Breast epithelium (tissue), 4 donors: ENCODE measurements at places on chromosomes 16 and 17.

DNA sequence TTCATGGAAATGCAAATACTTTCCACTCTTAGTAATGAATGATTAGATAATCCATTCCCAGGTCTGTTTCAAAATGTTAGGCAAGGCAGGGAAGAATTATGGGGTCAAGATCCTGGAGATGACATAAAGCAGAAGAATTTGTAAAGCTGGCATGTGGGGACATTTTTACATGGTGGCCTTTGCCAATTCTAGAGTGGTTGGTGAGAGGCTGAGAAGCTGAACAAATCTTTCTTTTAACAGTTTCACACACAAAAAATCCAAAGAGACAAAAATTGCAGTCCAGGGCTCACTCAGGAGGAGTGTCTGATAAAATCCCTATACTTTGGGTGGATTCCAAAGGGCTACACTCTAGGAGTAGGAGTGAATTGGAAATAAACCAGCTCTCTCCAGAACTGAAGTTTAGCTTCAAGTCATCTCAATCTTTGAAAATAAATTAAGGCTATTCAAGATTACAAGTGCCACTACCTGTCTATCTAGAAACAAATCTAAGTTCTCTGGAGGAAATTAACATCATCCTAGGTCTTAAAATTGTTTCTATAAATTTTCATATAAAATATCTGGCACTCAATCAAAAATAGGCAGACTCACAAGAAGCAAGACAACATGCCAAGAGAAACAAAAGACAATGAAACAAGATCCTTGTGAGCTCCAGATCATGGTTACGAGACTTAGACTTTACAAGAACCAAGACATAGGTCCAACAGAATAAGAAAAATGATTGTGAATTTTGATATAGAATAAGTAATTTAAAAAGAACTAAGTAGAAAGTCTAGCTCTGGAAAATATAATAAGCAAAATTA lies 113.0 kb upstream of the AXIN2 start:
- no peak for DNase-seq

DNA sequence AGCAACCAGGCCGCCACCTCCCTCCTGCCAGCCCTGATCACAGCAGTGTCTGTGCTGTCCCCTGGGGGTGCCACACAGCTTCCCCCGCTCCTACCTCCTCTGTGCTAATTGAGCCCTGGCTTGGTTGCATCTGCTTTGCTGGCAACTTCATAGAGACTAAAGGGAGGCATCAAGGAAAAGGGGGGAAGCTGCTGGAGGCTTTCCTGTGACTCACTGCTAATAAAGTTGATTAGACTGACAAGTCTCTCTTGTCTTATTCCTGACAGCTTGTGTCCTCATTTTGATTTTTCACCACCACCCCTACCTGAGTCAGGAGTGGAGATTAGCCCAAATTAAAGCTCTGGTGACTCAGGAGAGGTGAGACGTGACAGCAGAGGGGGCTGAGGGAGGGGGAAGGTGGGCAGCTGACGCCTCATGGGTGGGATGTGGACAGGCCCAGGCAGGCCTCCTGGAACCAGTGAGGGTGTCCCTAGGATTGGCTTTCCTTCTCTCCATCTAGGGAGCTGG lies 310.0 kb downstream of the CBLN1 start:
- DNase-seq = no peak

DNA sequence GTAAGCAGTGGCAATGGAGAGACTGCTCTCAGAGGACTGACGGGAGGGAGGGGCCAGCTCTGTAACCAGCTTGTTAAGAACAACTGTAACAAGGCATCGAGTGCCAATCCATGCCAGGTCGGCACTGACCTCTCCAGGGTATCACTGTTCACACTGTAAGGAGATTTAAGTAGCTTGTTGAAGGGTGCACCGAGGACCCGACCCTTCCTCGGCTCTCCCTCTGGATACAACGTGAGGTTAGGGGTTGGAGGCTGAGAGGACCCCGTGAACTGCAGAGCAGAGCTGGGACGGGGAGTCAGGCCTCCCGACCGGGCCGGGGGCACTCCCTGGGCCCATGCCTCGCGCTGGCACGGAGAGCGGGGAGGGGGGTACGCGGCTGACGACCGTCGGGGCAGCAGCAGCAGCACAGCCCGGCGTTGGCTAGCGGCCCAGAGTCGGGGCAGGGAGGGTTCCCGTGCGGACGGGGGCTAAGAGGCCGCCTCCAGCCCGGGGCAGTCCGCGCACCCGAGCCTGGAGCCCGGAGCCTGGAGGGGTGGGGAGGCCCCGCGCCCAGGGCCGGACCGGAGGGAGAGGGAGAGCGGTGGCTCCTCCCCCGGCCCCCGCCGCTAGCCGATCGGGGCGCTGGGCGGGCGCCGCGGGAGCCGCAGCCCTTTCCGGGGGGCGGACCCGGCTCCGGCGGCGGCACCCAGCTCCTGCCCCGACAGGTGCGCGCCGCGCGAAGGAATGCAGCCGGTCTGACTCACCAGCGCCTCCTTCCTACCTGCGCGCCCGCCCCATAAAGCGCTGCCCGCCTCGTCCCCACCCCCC lies at the start of gene ITGB4:
ITGB4 (plus strand) TSS at position 804 of the 807 bp plus-strand sequence. CDS start 3,245 bp downstream, outside the sequence.
- peak; percentile 89 for DNase-seq

DNA sequence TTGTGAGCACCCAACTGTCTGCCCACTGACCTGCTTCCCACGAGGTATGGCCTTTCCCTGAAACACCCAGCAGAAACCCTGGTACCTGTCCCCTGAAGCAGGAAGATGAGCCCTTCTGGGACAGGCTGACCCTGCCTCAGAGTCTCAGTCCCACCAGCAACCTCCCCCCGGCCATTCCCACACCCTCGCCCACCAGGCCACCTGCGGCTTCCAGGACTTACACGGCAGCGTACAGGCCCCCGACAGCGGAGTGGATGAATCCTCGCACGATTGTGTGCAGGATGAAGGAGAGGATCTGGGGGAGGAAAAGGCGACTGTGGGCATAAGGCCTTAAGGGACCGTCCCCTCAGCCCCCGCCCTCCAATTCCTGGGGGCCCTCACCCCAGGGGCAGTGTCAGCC lies 15.4 kb upstream of the PITPNA start:
- DNase-seq = no peak

- no peak for DNase-seq
These were observed 242.1 kb upstream of the DYNLRB2 start for GRCh38 chr16:80298676-80299075.

GRCh38 chr17:63558441-63558840 lies 8.2 kb downstream of the DCAF7 start:
- no peak for DNase-seq

GRCh38 chr16:87955302-87956097 lies 4.3 kb downstream of the BANP start:
- DNase-seq = no peak

GRCh38 chr17:79851461-79851817 lies 12.2 kb upstream of the CBX4 start:
- DNase-seq = no peak

GRCh38 chr16:6382924-6383459 lies 949.7 kb upstream of the RBFOX1 start:
- no peak for DNase-seq

- DNase-seq = peak; percentile 9
These were observed 96.6 kb downstream of the METRNL start for GRCh38 chr17:83175822-83176622.

GRCh38 chr17:59760160-59760559 lies 52.7 kb downstream of the VMP1 start:
- no peak for DNase-seq

GRCh38 chr17:40065769-40066510 lies 3.2 kb downstream of the THRA start:
- no peak for DNase-seq

- no peak for DNase-seq
These were observed 17.5 kb downstream of the HDAC5 start for GRCh38 chr17:44105941-44106340.

DNA sequence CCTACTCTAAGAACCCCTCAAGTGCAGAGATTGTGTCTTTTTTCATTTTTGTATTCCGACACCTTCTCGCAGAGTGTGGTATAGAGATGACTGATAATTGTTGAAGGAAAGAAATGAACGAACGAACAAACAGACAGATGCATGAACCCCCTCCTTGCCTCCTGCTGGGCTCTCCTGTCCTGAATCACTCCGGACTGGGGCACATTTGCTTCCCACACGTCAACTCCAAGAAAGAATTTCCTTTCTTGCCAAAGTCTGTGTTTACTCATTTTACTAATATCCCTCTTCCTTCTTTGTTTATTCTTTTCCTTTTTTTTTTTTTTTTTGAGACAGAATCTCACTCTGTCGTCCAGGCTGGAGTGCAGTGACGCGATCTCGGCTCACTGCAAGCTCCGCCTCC lies 37.5 kb upstream of the BHLHA9 start:
- no peak for DNase-seq

DNA sequence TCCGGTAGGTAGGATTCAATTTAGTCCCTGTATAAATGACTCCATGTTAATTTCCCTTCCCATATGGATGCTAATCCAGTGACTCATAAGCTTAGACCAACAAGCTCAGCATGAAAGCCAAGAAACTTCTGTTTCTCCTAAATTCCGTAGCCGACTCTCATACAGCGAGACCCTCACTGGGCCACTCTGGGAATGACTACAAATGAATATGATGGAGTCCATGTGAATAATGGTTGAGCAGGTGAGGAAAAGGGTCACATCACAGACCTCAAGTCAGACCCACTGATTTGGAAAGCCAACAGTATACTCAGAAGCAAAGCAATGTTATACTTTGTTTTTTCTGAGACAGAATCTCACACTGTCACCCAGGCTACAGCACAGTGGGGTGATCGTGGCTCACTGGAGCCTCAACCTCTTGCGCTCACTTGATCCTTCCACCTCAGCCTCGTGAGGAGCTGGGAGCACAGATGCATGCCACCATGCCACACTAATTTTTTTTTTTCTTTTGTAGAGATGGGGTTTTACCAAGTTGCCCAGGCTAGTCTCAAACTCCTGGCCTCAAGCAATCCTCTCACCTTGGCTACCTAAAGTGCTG lies 14.6 kb downstream of the RSL1D1 start:
- DNase-seq = no peak

DNA sequence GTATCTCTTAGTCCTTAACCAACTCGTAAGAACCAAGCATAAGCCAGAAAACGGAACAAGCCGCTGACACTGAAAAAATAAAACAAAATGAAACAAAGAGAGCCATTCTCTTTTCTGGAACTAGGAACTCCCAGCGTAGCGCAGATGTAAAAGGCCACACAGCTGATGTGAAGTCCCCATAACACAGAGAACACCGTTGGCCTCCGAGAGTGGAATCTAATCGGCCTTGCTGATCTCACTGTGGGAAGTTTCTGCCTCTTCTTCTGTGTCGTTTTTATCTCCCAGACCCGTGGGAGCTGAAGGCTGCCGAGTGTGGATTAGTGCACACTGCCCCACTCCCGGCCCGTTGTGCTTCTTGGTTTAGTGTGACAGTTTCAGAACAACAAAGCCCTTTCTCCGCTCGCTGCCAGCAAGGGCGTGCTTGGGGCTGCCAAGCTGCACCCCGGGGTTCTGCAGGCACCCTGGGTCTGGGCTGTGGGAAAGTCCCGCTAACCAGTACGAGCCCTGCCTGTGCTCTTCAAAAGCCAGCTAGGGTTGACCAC lies 21.7 kb downstream of the TTYH2 start:
- no peak for DNase-seq

- no peak for DNase-seq
These were observed 379.2 kb upstream of the ZFHX3 start for GRCh38 chr16:73427164-73427563.

- no peak for DNase-seq
These were observed 332.0 kb upstream of the MAF start for GRCh38 chr16:79932572-79932971.

- DNase-seq = no peak
These were observed 195.5 kb downstream of the RPTOR start for GRCh38 chr17:80740141-80740540.

GRCh38 chr17:49255125-49255524 lies 24.5 kb upstream of the PHOSPHO1 start:
- DNase-seq = no peak

DNA sequence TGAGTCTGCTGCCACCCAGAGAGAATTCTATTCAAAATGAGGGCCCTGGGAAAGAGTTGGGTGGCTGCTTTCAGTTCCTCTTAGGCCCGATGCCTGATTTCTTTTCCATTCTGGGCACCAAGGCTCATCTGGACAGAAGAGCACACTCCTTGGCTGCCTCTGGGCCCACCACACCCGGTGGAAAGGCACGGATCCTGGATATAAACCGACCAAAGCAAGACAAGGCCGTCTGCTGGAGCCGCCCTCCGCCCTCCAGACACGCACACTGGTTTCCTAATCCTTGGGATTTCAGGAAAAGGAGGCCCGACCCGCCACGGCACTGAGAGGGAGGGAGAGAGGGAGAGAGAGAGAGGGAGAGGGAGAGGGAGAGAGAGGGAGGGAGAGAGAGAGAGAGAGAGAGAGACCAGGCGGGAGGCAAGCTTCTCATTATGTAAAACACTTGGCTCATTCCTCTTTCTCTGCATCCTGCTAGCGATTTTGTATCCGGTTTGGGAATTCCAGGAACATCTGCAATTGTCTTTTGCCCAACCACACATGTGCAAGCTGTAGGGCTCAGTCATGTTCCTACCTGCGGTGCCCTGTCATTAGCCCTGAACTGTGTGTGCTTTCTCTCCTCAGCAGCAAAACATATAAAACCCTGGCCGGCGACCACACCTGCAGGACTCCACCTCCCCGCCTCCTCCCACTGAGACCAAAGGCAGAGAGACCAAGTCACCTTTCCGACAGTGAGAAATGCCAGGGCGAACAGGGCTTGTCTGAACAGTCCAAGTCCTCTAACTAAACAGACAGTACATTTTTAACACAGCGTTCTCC lies 347.2 kb downstream of the SOX9 start:
- DNase-seq = peak; percentile 91

- no peak for DNase-seq
These were observed 30.2 kb downstream of the CDRT4 start for GRCh38 chr17:15437303-15437635.

DNA sequence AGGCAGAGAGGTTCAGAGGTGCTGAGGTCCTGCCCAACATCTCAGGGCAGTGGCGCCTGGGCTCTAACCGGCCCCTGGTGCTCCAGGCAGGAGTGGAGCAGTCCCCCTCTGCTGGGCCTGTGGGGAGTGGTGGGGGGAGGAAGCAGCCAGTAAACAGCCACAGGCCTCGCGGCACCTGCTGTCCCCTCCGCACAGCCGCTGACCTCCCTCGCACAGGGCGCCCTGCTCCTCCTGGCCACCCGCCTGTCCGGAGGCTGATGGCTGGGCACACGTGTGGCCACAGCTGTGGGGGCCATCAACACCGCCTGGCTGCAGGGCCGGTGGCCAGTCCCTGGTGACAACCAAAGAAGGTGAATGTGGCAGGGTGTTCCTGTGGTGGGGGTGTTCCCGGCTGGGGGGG lies 36.8 kb upstream of the PABPN1L start:
- DNase-seq = no peak

- DNase-seq = no peak
These were observed 28.6 kb upstream of the PIK3R6 start for GRCh38 chr17:8896087-8896486.

GRCh38 chr16:81070979-81071378 lies 6.1 kb downstream of the C16orf46 start:
- DNase-seq = no peak

GRCh38 chr17:82884970-82885353 lies 45.1 kb upstream of the ZNF750 start:
- DNase-seq = no peak

GRCh38 chr16:88878967-88879787 lies 12.7 kb upstream of the PABPN1L start:
- DNase-seq = no peak
